Motor neuron (in vitro differentiated cells): ENCODE measurements at places on chromosomes 7 and 10. TPM values are rescaled to one million over a fixed set of nuclear protein-coding genes. Genes with fewer than 3 reads are reported as not detected.
A peak's percentile ranks its signal among the peaks of the same experiment; 100 is the strongest.

DNA sequence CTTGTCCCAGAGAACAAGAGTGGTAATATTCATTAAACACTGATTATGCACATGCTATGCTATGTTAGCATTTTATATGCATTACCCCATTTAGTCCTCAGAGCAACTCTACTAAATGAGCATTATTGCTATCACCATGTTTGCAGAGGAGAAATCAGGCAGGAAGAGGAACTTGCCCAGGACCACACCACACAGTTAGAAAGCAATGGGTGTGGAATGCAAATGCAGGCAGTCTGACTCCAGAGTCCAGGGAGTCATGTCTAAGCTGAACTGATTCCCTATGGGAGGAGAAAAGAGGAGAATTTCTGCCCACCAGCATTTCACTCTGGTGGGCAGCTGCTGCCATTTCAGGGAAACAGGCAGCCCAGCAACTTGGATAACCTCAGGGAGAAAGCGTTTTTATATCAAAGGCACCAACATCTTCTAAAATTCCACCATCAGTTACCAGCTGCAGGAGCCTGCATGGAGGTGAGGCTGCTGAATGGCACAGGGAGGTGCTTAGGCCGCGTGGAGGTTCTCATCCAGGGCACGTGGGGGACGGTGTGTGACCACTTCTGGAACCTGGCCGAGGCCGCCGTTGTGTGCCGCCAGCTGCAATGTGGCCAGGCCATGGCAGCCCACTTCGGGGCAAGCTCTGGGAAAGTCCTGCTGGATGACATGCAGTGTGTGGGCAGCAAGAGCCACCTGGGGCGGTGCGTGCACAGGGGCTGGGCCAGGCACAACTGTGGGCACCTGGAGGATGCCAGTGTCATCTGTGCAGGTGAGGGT is 68.2 kb upstream of the C10orf120 start:
- no peak for ATAC-seq

Gene GPER1
- 1.4 and 3.2 TPM in 2 replicates for total RNA-seq

- no peak for ATAC-seq
These were observed 412.4 kb upstream of the NRP1 start for GRCh38 chr10:33746836-33747268.

Gene CAV1
- 1.7 and 1.9 TPM in 2 replicates for total RNA-seq

- ATAC-seq: peak; percentile 1
These were observed 565 bp downstream of the STRIP2 start for GRCh38 chr7:129434675-129435318.

- ATAC-seq: peak; percentile 58
These were observed 19.7 kb upstream of the RHOBTB1 start for GRCh38 chr10:60963441-60964256.
